ENCODE measurements at places on chromosomes 4 and X.

DNA sequence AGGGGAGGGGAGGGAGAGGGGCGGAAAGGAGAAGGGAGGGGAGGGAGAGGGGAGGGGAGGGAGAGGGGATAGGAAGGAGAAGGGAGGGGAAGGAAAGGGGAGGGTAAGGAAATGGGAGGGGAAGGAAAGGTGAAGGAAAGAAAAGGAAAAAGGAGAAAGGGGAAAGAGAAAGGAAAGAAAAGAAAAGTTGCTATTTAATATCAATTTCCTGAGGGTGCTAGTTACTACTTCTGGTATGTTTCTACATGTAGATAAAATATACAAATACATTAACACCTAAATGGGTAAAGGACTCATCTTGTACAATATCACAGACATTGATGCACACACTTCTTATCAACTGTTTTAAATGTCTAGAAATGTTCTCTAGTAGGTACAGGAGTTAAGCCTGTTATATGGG is 22.6 kb downstream of the ANXA5 start:
- no peak for DNase-seq

- no peak for DNase-seq
These were observed 261.6 kb downstream of the IQCM start for GRCh38 chr4:149553959-149554520.

GRCh38 chrX:42988700-42989099 is 210.7 kb upstream of the PPP1R2C start:
- no peak for DNase-seq

DNA sequence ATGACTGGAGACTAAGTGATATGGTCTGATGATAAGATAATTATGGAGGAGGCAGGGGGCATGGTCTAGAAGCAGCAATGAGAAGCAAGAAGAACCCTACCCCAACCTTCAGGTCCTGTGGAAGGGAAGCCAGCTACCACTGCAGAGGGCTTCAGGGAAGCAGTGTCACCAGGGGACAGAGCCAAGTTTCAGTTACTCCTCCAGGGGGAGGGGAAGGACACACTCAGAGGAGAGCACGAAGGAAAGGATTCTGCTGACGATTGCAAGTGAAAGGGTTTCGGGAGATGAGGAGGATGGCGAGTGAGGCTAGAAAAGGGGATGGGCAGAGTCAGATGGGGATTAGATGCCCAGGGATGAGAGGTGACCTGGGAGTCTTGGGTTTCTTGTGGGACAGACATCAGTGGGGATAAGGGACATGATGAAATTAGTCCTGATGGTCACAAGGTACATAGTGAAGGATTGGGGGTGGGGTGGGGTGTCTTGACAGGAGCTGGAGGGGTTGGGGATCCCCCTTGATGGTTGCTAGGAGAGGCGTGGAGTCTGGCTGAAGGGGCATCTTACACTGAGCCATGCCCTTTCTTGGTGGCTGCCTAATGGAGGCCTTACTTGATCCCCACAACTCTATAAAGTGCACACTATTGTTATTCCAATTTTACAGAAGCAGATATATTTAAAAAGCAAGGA is 45.4 kb downstream of the TIGD4 start:
- no peak for DNase-seq

- DNase-seq = no peak
These were observed 49.2 kb upstream of the HDAC8 start for GRCh38 chrX:72621625-72622485.

DNA sequence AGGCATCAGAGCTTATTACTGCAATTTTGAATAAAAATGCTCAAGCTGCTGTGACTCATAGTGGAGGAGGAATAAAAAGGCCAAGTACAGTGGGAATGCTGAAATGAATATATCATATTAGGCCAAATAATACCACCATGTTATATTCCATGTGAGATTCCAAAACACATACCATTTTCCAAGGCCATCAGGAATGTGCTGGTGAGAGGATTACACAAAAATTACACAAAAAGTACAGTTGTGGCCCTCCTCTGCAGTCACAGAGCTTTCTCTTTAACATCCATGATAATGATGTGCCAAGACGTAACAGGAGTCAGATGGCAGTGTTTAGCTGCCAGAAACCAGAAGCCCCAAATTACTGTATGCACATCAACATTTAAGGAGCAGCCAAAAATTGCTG is 153.5 kb downstream of the PCDH18 start:
- no peak for DNase-seq

DNA sequence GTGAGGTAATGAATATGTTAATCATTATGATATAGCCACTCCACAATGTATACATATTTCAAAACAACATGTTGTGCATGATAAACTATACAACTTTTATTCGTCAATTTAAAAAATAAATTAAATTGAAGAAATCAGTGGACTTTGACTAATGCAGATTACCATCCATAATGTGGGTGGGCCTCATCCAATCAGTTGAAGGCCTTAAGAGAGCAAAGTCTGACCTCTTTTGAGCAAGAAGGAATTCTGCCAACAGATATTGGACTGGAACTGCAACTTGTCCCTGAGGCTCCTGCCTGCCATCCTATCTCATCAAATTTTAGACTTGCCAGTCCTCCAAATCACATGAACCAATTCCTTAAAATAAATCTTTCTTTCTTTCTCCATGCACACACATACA is 57.4 kb upstream of the SLC16A2 start:
- DNase-seq = no peak

- no peak for DNase-seq
These were observed 140.2 kb downstream of the LDB2 start for GRCh38 chr4:16758255-16758654.

DNA sequence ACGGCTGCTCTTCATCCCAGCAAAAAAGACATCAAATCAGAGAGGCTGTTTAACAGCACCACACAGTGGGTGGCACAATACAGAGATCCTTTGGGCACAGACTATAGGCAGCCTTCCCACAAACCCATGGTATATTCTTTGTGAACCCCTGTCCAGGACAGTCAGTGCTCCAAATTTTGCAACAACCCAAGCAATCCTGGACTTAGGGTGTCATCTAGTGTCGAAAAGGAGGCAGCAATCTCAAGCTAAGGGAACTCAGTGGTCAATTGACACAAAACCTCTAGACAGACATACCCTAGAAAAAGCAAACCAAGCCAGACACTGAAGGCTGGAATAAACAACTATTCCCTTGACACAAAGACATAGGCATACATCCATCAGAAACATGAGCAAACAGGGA is 137.4 kb downstream of the BMP15 start:
- DNase-seq = no peak

GRCh38 chr4:189823591-189823990 is 117.1 kb upstream of the FRG1 start:
- no peak for DNase-seq

GRCh38 chr4:29829067-29829466 is 891.1 kb upstream of the PCDH7 start:
- DNase-seq = no peak

- DNase-seq = no peak
These were observed 288.3 kb downstream of the ARHGAP24 start for GRCh38 chr4:85763202-85763601.

DNA sequence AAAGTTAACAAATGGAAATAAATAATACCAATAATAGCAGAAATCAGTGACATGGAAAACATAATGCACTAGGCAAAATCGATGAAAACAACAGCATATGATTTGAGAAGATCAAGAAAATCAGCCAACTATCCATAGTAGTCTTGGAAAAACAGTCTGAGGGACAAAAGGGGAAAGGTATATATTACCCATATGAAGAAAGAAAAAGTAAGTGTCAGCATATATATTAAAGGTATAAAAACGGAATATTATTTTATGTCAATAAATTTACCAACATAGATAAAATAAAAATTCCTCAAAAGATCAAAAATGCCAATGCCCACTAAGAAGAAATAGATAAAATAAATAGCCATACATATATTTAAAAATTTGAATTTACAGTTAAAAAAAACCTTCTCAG is 33.0 kb downstream of the ACTRT1 start:
- DNase-seq = no peak
